ENCODE measurements at places on chromosomes 5 and 9.

GRCh38 chr9:96616817-96617438, 2.7 kb downstream of the CDC14B start:
- no peak for DNase-seq

DNA sequence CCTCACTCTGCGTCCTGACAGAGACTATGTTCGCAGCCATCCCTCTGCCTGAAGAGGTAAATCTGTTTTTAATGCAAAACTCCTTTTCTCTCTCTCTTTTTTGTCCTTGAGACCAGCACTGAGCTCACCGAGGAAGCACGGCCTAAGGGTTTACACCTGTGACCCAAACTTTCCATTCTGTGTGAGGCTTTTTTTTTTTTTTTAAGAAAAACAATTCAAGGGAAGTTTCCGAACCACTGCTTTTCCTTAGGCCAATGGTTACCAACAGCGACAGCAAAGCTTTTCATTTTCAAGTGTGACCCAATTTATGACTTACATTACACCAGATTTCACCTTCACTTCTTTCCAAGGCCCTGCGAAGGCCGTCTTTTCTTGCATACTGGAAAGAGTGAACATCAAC, 205.9 kb downstream of the EFNA5 start:
- DNase-seq: no peak

GRCh38 chr5:127892467-127893207, 189.4 kb downstream of the CCDC192 start:
- no peak for DNase-seq

DNA sequence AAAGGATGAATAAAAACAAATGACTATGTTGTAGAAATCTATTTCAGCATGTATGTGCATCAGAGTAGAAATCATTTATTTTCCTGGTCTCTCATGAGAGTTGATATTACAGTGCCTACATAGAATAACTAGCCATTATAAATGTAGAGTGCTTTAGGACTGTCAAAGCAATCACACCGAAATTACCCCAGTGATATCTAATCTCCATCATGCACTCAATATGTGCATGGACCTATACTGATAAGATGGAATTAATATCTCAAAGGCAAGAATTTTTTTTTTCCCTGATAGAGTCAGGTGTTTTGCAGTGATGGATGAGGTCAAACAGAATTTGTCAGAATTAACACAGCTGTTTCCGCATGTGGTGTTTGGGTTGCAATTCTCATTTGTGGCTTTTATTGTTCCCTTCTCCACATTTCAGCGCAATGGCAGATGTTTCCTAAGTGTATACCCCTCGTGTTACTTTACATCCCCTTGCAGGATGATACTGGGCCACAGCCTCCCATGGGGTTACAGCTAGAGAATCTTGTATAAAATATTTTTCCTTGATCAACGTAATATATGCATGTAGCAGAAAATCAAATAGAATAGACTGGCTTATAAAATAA, 298.8 kb downstream of the RASEF start:
- no peak for DNase-seq

GRCh38 chr5:10578293-10578665, 14.4 kb downstream of the ANKRD33B start:
- no peak for DNase-seq

Data from RKO (cell line).